LHCN-M2 (cell line): ENCODE measurements at places on chromosomes 5 and 9. TPM values are rescaled to one million over a fixed set of nuclear protein-coding genes. Genes with fewer than 3 reads are reported as not detected.
A peak's percentile ranks its signal among the peaks of the same experiment; 100 is the strongest.

- DNase-seq = no peak
Observed at GRCh38 chr5:35618781-35619180, 1.1 kb downstream of the SPEF2 start.

- DNase-seq = no peak
Observed at GRCh38 chr5:35776757-35777156, 79.9 kb upstream of the IL7R start.

GRCh38 chr5:167573370-167574127 lies 717.9 kb upstream of the WWC1 start:
- peak; percentile 19 for DNase-seq

The LCN12 gene
- total RNA-seq = not detected in 2 replicates

DNA sequence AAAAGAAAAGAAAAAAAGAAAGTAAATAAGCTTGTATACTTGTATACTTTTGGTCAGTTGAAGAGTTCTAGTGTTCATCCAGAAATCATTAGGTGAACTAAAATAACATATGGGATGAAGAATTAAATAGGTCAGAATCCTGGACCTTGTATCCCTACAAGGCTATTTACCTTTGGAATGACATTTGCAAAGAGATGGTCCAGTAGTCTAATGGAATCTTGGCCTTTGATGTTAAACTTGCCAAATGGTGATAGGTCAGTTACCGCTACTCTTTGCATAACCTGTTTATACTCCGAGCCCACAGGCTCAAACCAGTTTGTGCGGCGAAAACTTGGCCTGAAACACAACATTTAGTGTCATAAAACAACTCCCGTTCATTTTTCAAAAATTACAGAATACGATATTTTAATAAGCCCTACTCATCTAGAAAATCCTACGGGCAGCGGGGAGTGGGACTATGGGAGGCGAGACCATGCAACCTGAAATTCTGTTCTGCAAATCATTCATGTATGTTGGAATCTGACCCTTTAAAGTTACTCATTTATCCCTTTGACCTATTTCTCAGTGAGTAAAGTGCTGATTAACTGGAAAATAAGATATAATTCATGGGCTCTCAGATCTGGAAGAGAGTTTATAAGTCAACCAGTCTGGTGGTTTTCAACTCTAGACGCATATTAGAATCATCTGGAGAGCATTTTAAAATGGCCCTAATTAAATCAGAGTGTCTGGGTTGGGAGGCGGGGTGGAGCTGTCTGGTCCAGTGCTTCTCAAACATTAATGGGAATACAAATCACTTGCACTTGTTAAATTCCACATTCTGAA lies 38.6 kb downstream of the DMGDH start:
- no peak for DNase-seq

The EQTN gene
- total RNA-seq = not detected in 2 replicates

DNA sequence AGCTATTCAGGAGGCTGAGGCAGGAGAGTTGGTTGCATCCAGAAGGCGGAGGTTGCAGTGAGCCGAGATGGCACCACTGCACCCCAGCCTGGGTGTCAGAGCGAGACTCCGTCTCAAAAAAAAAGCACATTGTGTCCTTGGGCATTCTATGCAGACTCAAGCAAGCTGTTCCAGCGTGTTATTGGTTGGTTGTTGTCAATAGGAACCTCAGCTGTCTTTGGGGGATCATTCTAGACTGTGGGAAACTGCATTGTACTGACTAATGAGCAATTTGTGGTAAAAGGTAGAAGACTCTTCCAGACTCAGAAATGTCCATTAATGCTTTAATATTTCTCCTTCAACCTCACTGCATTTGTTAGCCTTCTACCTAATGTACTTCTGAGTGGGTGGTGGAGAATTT lies 379.5 kb upstream of the GRAMD2B start:
- DNase-seq = peak; percentile 90

- DNase-seq = peak; percentile 17
Observed at GRCh38 chr9:92385001-92385400, 19.4 kb downstream of the OGN start.

DNA sequence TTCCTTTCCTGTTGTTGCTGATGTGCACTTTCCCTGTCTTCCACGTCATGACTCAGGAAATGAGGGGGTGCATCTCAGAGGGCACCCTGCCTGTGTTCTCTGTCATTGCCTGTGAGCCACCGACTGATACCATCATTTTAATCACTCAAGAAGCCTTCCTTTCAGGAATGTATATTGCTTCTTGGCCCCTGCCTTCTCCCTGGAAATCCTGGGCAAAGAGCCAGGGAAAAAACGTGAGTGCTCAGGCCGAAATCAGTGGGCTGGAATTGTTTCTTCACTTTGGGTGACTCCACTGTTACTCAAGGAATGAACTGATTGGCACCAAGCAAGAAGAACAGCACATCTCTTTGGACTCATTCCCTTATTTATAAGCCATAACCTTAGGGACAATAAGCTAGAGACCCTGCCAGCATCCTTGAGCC lies 126.1 kb downstream of the SNX18 start:
- peak; percentile 73 for DNase-seq

GRCh38 chr5:124572971-124573370 lies 173.5 kb downstream of the ZNF608 start:
- DNase-seq = no peak

The ANXA1 gene
- 438 and 444 TPM in 2 replicates for total RNA-seq

GRCh38 chr5:59992206-59992605 lies 98.7 kb upstream of the PDE4D start:
- no peak for DNase-seq

DNA sequence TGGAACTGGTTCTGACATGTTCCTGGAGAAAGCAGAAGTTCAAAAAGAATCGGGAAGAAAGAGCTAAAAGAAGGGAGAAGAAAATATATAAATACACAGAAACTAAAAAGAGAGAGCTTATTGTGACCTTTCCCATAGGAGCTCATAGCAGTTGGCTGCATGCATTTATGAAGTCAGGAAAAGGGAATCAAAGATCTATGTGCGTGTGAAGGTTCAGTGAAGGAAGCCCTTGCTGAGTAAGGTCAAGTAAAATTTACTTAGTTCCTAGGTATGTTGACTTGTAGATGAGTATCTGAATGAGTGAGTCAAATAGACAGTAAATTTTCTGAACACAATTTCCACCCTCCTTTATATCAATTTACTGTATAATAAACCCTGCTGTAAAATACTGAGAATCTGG lies 632.5 kb downstream of the SLCO4C1 start:
- DNase-seq = no peak

GRCh38 chr5:133121080-133121479 lies 69.3 kb downstream of the HSPA4 start:
- peak; percentile 43 for DNase-seq

DNA sequence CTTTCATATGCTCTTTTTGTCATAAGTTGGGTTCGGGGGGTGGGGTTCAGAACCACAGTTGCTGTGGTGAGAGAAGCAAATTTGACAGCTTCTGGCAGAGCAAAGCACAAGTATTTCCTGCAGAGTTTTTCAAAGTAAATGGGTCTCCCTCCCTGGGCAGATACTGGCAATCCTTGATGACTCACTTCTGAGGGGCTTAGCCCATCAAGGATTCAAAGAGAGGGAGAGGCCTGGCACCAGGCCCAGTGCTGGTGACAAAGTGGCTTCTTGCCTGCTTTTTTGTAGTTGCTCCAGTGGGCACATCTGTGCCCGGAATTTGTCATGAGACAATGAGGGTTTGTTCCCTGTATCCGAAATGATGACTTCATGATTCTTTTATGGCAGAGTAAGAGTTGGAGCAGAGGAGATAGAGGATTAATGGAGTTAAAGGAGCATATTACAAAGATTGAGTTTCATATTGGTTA lies 46.6 kb upstream of the TNC start:
- DNase-seq = peak; percentile 84

The PTPN3 gene
- total RNA-seq = 0.29 and 0.38 TPM in 2 replicates

DNA sequence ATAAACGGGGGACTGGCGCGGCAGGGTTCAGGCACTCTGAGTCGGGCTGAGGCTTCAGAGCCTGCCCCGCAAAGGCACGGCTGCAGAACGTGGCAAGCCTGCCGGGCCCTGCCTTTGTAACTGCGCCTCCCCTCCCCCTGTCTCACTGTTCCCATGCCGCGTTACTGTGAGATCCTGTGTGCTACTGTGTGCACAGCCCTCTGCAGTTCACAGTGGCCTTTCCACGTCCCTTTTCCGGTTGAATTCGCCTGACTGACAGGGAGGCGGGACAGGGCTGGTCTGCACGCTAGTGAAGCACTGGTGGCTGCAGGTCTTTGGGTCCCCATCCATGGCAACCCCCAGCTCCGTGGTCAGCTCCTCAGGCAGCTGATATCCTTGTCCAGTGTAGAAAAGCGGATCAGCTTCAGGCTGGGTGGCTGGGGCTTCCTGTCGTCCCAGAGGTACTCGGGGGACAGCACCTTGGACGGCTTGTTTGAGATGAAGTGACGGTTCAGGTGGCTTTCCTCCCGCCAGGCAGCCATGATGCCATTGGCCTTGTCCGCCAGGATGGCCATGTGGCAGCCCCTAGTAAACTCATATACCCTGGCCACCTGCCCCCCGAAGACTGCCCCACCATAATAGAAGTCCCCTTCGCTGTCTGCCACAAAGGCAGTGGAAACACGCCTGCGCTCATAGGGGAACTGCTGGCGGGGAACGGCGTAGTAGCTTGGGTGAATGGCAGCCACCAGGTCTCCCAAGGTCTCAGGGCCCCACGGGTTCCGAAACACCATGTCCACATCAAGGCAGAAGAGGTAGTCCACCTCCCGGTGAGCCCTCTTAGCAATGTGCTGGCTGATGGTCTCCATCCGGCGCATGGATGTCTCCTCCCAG lies 10.3 kb downstream of the GBGT1 start:
- no peak for DNase-seq

The LAMC3 gene
- total RNA-seq = not detected in 2 replicates

The CTXN3 gene
- not detected in 2 replicates for total RNA-seq

The GRM6 gene
- total RNA-seq = not detected in 2 replicates

DNA sequence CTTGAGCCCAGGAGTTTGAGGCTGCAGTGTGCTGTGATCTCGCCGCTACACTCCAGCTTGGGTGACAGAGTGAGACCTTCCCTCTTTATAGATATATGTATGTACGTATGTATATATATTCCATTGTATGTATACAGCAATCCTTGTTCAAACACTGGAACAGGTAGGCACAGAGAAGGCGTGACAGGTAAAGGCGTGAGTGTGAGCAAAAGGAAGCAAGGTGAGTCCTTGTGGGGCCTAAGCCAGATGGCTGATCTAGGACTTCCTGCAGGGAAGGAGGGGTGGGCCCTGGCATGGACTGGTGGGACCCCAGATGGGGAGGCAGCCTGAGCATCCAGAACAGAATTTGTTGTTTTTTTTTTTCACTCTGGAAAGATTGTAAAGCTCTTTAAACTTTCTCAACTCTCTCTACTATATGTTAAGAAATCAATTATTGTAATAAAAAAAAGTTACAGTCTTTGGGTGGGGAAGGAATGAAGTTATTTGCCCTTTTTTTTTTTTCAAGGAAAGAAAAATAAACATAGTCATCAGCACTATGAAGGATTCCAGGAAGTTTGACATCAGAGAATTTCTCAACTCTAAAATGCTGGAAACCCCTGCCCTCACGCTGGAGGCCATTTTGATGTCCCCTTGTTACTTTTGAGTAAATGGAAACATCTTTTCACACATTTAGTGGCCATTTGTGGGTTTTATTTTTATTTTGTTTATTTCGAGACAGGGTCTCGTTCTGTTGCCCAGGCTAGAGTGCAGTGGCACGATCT lies 38.9 kb upstream of the STXBP1 start:
- peak; percentile 65 for DNase-seq

DNA sequence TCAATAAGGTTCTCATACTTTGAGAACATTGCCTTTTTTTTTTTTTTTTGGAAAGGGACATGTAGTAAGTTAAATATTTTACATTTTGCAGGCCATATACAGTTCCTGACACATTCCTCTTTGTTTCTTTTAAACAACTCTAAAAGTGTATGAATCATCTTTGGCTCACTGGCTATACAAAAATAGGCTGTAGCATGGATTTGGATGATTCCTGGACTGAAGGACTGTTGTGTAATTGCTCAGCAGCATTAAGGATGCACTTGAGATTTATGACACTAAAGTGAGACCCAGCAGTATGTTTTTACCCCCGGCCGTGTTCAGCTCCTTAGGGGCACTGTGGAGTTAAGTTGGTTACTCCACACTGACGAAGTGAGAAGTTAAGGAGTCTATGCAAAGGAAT lies 41.3 kb downstream of the VPS13A start:
- DNase-seq = peak; percentile 64

DNA sequence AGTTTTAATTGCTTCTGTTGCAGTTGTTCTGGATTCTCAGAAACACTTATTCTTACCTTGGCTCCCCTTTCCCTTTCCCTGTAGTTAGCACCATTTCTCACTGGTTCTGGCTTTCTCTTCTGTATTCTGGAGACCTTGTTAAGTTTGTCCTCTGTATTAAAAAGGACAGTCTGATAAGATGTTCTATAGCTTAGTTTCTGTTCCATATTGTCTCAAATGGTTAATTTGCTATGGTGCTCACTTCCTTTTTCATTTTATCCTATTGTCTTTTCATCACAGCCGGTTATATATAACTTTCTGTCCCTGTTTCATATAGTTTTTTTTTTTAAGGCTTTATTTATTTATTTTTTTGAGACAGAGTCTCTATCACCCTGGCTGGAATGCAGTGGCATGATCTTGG lies 41.4 kb upstream of the KIAA1958 start:
- DNase-seq = no peak

GRCh38 chr5:74402553-74402952 lies 238.0 kb downstream of the ENC1 start:
- DNase-seq = no peak

The PITX1 gene
- 2.2 and 5.1 TPM in 2 replicates for total RNA-seq

- DNase-seq = no peak
Observed at GRCh38 chr5:159181651-159182050, 27.7 kb downstream of the RNF145 start.

The ERMP1 gene
- total RNA-seq = 5.1 and 8.1 TPM in 2 replicates

The CPLANE1 gene
- total RNA-seq = 19.1 and 36.4 TPM in 2 replicates

The ANGPTL2 gene
- 13.5 and 36.2 TPM in 2 replicates for total RNA-seq

DNA sequence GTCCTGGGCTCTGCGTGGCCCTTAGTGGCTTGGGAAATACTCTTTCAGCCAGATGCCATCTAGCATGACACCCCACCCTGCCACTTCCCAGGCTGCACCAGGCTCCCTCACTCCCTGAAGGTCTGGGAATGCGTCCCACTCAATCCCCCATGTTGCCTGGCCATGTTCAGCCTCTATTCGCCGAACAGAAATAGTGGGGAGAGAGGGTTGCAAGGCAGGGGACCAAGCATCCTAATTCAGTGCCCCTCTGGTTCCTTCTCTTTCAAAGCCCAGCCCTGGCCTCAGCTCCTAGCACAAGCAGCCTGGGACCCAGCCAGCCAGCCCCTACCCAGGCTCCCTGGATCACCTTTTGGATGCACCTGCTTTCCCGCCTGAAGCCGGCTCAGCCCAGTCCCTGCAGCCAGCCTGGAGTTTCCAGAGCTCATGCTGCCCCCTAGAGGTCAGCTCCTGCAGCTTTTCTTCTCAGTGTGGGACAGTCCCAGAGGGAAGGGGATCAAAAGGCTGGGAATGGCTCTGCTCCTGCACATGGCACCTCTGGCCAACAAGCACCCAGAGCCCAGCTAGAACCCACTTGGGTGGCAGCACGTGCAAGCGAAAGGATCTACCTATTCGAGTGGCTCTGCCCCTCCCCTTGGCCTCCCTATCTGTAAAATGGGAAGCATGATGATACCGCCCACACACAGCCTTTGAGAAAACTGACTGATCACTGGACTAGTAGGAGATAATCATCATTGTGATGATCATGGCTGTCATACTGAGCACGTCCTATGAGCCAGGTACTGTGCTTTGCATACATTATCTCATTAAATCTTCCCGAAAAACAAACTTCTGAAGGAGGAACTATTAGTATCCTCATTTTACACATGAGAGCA lies 48.7 kb upstream of the C5orf58 start:
- peak; percentile 28 for DNase-seq

- no peak for DNase-seq
Observed at GRCh38 chr5:68748101-68748500, 345.7 kb upstream of the SLC30A5 start.

The CORO2A gene
- total RNA-seq = under 0.01 and 0.11 TPM in 2 replicates

GRCh38 chr5:110267714-110268113 lies 458.8 kb downstream of the TMEM232 start:
- no peak for DNase-seq
